Hair follicular keratinocyte (primary cell): ENCODE measurements at places on chromosomes 16 and 17. TPM values are rescaled to one million over a fixed set of nuclear protein-coding genes. Genes with fewer than 3 reads are reported as not detected.

The SLFN14 gene
- total RNA-seq, result not detected in 2 replicates

The KCTD11 gene
- total RNA-seq, result 6.0 and 13.0 TPM in 2 replicates

The TACO1 gene
- total RNA-seq, result 15.7 and 29.0 TPM in 2 replicates

The KRT12 gene
- total RNA-seq, result not detected in 2 replicates

The NFATC2IP gene
- 20.5 and 22.0 TPM in 2 replicates for total RNA-seq

The CNGB1 gene
- 2.7 and 3.5 TPM in 2 replicates for total RNA-seq

The ZFP90 gene
- 19.9 and 43.9 TPM in 2 replicates for total RNA-seq

The RPH3AL gene
- total RNA-seq, result 0.31 and 3.2 TPM in 2 replicates

The RAB26 gene
- total RNA-seq, result not detected in 2 replicates

The KRT39 gene
- not detected in 2 replicates for total RNA-seq

The HOXB8 gene
- total RNA-seq, result not detected in 2 replicates
